ENCODE measurements at places on chromosomes 16 and 17.

GRCh38 chr17:27565874-27566670, 64.9 kb upstream of the LGALS9 start:
- DNase-seq = no peak

- peak; percentile 73 for DNase-seq
Observed at GRCh38 chr17:64281962-64282752, 19.1 kb upstream of the TEX2 start.

GRCh38 chr17:42422412-42422957, 571 bp downstream of the CAVIN1 start:
- DNase-seq = no peak

DNA sequence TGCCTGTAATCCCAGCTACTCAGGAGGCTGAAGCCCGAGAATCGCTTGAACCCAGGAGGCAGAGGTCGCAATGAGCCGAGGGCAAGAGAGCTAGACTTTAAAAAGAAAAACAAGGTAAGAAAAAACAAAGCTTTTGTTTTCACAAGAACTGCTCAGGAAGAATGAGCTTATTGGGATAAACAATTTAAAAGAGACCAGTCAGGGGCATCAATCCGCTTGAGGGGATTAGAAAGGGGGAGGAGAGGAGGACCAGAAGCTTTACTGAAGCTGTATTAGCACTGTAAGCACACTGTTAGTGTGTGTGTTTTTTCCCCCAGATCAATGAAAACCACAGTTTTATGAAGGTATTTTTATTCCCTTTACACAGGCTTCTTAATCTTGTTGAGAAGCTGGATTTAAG, 8.8 kb downstream of the TMEM170A start:
- DNase-seq = no peak

- DNase-seq = peak; percentile 76
Observed at GRCh38 chr17:42097691-42098631, at the start of gene ZNF385C. Gene ZNF385C (minus strand): TSS chr17:42098473. CDS start chr17:42063056, 35,417 bp downstream.

GRCh38 chr17:21262259-21262993, 9.2 kb upstream of the NATD1 start:
- no peak for DNase-seq

DNA sequence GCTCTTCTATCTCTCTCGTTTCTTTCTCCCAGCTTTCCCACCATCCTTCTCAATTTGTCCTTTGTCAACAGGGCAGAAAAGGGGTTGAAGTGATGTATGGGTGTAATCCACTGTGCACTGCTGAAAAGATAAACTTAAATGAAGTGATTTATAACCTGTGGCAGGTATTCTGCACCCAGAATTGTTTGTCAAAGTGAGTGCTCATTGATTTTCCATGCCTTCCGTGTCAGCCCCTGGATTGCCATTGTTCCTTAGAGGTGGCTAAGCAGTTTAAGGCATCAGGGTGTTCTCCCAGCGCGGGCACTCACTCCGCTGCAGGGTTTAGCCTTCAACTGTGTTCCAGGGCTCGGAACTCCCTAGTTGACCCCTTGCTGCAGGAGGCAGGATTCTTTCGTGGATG, 82.9 kb downstream of the PITPNC1 start:
- no peak for DNase-seq

DNA sequence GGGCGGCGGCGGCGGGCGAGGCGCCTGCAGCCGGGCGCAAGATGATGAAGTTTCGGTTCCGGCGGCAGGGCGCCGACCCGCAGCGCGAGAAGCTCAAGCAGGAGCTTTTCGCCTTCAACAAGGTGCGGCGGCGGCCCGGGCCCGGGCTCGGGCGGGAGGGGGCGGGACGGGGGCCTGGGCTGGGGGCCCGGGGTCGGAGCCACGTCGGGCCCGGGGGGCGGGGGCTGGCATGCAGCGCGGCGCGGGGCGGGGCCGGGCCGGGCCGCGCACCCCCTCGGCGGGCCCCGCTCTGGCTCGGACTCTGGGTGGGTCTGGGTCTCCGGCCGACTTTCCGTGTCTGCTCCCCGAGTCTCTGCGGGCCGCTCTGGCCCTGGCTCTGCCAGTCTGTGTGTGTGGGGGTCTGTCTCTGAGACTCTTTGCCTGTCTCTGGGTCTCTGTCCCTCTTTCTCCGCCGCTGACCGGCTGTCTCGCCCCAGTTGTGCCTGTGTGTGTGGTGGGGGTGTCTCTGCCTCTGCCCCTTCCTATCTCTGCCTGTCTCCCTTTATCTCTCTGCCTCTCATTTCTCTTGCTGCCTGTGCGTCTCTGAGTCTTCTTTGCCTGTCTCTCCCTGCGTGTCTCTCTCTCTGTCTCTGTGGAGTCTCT, 328 bp downstream of the LLGL1 start:
- DNase-seq = no peak

- DNase-seq = no peak
Observed at GRCh38 chr17:6259899-6260298, 175.0 kb downstream of the AIPL1 start.

- no peak for DNase-seq
Observed at GRCh38 chr17:55427587-55427882, 5.9 kb upstream of the MMD start.

GRCh38 chr17:43372273-43372911, 26.4 kb upstream of the ARL4D start:
- DNase-seq = no peak

- no peak for DNase-seq
Observed at GRCh38 chr16:50244504-50245416, 21.6 kb upstream of the ADCY7 start.

DNA sequence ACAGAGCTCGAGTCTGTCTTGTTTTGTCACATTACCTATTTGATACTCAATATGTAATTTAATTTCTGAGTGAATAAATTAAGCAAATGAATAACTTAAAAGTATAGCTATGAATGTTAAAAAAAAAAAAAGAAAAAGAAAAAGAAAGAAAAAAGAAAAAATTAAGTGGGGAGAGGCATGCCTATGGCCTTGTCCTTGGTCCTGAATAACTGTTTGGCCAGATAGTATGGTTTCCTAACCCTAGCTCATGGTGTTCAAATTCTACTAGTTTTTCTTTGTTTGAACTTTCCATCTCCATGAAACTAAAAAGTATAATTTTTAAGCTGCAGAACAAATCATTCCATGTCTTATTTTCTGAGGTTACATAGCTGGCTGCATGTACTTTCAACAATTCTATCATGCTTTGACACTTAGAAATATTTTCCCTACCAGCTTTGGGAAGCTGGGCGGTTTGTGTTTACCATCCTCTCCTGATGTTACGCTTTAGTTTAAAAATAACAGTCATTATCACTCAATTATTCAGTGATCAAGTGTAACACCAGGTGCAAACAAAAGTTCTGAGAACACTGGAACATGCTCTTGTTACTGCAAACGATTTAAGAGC, 31.8 kb downstream of the TOX3 start:
- DNase-seq = no peak

- no peak for DNase-seq
Observed at GRCh38 chr16:70568601-70569237, 45.1 kb downstream of the SF3B3 start.

GRCh38 chr17:57524839-57525568, 220.1 kb downstream of the CCDC182 start:
- no peak for DNase-seq

DNA sequence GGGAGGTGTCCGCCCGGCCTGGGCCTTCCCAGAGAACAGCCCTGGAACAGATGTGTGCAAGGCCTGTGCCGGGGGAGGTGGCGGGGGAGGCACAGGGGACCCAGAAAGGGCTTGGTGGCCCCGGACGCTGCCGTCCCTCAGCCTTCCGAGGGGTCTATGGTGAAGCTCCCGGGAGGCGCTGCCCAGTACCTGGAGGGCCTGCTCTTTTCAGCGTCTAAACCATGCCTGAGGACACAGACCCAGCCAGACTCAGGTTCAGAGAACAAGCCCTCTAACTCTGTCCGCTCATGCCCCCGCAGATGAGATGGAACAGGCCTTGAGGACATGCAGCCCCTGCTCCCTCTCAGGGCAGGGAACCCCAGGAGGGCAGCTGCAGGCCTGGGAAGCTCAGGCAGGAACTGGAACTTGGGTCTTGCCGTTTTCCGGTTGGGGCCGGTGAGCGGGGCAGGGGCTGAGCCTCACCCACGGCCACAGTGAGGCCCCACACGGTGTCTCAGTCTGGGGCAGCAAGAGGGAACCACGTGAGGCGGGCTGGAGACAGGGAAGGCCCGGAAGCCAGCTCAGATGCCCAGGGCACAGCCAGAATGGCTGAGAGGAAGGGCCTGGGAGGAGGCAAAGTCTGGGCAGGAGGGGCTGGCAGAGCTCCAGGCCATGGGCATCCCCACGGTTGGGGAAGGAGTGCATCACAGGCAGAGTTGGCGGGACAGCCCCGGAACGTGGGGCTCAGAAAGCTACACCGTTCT, 12.5 kb downstream of the SLC16A3 start:
- DNase-seq = no peak

DNA sequence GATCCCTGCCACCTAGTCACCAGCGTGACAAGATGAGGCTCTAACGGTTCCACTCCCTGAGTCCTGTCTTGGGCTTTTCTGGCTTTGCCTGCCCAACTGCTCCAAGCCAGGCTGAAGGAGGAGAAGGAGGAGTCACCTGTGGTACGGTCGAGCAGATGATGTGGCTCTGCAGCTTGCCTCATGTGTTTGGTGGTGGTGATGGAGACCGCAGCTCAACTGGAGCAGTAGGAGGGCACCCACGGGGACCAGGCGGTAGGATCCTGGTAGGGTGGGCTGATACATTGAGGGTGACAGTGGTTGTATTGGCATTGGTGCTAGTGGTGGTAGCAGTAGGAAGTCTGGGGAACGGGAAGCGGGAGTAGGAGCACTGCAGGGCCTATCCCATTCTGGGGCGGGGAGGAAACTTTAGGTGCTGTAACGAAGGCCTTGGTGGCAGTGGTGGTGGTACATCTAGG, 202.8 kb upstream of the WSB1 start:
- no peak for DNase-seq

- no peak for DNase-seq
Observed at GRCh38 chr17:42403150-42403549, 14.9 kb upstream of the STAT3 start.

- no peak for DNase-seq
Observed at GRCh38 chr16:9238346-9238745, 146.9 kb downstream of the HAPSTR1 start.

- no peak for DNase-seq
Observed at GRCh38 chr17:82225368-82226029, 3.3 kb upstream of the SLC16A3 start.

GRCh38 chr17:72772331-72772821, 320.1 kb downstream of the SLC39A11 start:
- DNase-seq = no peak

- no peak for DNase-seq
Observed at GRCh38 chr16:84068041-84068440, 25.4 kb upstream of the SLC38A8 start.

DNA sequence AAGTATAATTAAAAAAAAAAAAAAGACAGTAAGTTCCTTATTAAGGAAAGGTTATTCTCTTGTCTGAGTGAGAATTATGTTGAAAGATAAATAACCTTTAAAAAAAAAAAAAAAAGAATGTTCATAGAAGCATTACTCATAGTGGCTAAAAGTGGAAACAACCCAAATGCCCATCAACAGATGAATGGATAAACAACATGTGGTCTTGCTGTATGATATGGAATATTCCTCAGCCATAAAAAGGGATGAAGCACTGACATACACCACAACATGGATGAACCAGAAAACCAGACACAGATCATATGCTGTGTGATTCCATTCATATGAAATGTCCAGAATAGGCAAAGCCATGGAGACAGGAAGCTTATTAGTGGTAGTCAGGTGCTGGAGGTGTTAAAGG, 9.2 kb upstream of the CCNF start:
- DNase-seq = no peak

GRCh38 chr17:7308625-7309433, 1.4 kb downstream of the EIF5A start:
- DNase-seq = peak; percentile 84

GRCh38 chr16:35208001-35208935, 1748.9 kb downstream of the TP53TG3F start:
- no peak for DNase-seq

DNA sequence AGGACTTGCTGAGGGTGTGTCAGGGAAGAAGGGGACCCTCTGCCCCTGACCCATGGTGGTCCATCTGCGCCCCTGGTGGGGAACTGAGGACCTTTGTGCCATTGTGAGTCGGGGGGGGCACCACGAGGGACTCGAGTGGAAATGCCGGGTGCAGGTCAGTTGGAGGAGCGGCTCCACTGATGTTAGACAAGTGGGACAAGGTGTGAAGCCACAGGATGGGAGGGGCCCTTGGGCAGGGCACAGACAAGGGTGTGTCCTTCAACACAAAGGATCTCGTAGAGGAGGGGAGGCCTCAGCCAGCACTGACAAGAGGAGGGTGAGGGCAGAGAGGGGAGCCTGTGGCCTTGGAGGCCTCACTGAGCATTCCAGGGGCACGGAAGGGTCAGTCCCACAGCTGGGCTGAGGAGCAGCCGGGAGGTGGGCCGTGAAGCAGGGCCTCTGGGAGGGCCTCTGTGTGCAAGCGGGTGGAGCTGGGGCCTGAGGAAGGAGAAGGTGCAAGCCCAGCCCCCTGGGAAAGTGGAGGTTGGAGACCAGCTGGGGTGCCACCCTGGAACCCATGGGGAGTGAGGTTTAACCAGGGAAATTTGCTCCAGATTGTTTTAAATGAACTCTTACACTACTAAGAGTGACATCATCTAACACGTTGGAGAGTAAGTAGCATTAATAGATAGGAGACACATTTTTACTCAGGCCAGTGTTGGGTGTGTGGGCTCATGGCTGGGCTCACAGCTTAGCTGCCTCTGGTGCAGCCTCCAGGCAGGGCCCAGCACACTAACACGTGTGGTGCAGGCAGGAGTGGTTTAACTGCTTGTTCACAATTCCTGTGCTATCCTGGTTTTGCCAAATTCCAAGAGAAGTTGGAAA, 27.9 kb downstream of the NARF start:
- no peak for DNase-seq
